ENCODE measurements at places on chromosomes 1 and 21.
A peak's percentile ranks its signal among the peaks of the same experiment; 100 is the strongest.

DNA sequence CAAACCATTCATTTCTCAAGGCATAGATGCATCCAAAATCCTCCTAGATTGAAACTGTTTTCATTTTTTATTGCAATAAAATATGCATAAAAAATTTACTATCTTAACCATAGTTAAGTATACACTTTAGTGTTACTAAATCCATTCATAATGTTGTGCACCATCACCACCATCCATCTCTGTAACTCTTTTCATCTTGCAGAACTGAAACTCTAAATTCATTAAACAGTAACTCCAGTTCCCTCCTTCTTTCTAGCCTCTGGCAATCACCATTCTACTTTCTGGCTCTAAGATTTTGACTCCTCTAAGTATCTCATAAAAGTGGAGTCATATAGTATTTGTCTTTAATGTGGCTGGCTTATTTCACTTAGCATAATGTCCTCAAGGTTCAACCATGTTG, 236.8 kb downstream of the SMYD3 start:
- DNase-seq, result no peak

GRCh38 chr1:17875882-17876280, 120.7 kb downstream of the ACTL8 start:
- no peak for DNase-seq

- no peak for DNase-seq
Measured at GRCh38 chr1:220410611-220411010, 117.3 kb upstream of the MARK1 start.

DNA sequence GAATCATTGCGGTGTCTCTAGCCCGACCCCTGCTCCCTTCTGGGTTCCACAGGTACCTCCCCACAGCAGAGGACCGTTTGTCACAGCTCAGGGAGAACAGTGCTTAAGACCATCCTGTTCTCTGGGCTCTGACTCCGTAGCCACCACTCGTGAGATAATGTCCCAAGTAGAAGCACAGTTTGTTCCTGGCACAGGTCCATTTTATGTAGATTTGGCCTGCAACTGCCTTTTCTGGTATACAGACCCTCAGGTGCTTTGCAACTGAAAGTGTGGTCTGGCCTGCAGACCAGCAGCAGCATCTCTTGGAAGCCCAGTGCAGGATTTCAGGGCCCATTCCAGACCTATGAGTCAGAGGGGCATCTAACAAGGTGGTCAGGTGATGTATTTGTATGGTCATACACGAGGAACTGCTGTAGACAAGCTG, 28.4 kb upstream of the TMEM125 start:
- no peak for DNase-seq

DNA sequence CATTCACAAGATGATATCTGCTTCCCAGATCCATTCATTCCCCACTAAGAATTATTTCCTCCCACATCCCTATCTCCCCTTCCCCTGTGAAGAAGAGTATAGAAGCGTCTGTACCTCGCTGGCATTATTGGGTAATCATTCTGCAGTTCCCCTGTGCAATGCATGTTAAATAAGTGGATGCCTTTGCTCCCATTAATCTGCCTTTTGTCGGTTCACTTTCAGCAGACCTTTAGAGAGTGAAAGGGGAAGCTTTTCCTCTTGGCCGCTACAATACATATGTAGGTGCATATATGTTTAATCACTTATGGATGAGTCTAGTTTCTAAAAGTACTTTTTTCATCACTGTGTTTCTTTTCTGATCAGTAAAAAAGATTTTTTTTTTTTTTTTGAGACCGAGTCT, 7.0 kb downstream of the CLCN6 start:
- DNase-seq, result no peak

DNA sequence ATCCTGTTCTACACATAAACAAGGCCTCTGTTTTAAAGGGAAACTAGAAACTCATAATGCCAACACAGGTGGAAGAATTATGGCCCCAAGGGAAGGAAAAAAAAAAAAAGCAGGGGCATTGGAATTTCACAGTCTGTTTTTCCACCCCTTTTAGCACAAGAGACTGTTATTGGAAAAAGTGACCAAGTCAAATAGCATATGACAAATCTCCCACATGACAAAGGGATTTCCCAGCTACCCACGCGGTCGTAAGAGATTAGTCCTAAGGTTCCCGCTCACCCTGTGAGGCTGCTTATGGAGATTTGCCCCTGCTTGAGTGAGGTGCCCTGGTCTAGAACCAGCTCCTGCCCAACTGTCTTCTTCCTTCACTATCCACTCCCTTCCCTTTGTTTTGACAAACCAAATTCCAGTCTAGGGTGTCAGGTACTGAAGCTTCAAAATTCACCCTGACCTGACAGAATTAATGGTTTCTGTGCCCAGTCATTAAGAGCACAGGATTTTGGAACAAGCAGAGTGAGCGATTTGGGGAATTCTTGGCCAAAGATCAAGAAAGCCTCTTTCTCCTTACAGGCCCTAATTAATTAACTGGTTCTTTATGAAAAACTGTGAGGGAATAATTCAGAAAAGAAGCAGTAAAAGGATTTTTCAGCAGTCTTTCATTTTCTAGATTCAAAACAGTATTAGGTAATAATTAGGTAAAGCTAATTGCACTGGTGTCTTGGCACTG, 107.3 kb downstream of the NMNAT2 start:
- DNase-seq, result no peak

- no peak for DNase-seq
Measured at GRCh38 chr1:56188855-56189254, 390.5 kb downstream of the PLPP3 start.

GRCh38 chr21:42708107-42708506, 54.7 kb downstream of the PDE9A start:
- no peak for DNase-seq

GRCh38 chr21:26810676-26811415, 34.4 kb downstream of the ADAMTS1 start:
- DNase-seq, result no peak

DNA sequence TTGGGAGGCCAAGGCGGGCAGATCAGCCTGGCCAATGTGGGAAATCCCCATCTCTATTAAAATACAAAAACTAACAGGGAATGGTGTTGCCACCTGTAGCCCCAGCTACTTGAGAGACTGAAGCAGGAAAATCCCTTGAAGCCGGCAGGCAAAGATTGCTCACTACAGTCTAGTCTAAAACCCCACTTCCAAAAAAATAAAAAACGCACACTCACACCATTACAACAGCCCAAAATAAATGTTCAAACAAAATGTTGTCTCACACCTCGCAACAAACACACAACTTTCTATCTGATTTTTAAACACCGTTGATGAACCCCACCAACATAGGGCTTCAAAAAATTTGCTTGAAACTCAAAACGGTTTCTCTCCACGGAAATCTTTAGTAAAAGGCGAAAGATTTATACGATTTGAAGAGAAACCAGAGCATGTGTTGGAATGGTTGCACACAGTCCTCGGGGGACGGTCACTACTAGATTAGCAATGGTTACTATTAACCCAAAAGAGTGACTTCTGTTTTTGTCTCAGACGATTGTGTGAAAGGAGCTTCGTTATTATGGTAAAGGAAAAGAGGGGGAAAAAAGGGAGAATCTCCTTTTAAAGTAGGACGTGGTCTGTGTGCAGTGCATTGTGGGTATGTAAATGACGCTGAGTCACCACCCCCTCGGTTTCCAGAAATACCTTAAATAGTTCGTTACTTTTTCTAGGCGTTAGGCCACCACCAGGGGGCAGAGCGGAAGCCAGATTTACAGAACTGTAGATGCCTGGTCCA, at the start of gene RNU5D-1:
Gene RNU5D-1, minus strand, starts transcription at position 430 of the 772 bp plus-strand sequence.
- peak; percentile 95 for DNase-seq

- no peak for DNase-seq
Measured at GRCh38 chr21:41901099-41901498, 22.0 kb upstream of the PRDM15 start.

DNA sequence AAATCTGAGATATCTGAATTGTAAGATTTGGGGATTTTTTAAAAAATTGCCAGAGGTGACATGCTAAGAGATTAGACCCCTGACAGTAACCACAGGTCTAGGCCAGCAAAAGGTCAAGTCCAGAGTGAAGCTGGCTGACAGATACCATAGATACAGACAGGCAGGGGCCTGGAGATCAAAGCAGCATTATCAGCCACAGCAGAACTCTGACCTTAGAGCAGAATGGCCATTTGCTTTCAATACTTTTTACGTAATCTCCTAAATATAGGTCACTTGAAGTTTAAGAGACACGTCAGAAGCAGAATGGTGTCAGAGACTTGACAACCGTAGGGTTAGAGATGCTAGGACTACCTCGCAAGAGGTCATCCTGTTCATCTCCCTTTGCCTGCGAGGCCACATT, 40.8 kb upstream of the RXRG start:
- DNase-seq, result no peak

Measured in NCI-H1417 treated with DMSO at 0.1 percent for 48 hours (cell line).